Body of pancreas (tissue), 4 donors: ENCODE measurements at places on chromosomes 3 and 15.

DNA sequence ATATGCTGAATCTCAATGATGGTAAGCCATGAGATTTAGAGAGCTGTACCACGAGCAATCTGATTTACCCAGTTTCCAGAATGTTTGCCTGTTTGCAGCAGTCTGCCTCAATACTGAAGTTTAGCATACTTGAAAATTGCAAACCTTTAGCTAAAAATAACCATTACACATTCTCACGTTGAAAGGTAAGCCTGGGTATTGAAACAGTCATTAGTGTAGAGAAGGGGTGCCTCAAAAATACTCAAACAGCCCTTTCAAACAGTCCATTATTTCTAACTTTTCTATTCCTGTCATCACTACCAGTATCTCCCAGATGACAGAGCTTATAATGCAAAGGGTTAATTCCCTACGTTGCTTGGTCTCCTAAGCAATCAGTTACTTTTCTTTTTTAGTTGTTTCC, 111.8 kb upstream of the MBNL1 start:
- DNase-seq, result no peak

- DNase-seq, result no peak
These were observed 93.0 kb downstream of the CPN2 start for GRCh38 chr3:194257916-194258668.

DNA sequence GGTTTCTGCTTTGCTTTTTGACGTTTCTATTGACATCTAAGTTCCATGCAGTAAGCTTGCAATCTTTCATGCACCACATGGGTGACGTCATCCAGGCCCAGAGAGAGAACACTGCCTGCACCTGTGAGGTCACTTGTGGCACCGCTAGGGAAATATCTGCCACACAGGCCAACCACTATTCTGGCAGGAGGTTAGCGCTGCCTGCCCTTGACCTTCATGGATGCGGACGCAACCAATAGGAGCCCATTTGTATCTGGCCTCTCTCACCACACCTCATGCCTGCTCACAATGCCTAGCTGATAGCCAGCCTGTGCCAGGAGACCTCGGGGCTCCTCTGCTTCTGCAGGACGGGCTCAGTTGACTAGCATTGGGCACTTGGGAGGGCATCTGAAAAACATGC, 55.8 kb upstream of the PRR23E start:
- DNase-seq, result peak; percentile 30

DNA sequence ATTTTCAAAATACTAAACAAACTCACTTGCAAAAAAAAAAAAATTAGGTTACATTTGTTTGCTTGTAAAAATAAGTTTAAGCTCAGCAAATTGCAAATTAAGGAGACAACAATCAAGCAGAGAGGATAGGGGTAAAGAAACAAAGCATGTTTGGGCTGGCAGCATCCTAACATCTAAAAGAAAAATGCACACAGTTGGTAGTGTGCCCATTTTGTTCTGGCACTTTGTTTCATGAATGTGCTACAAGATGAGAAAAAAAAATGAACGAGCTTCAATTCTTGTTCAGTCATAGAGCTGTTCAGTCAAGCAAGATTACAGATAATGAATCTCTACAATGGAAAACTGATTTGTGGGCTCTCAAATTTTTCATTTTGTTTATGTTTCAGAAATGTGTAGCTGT, 17.7 kb upstream of the ZBBX start:
- no peak for DNase-seq

DNA sequence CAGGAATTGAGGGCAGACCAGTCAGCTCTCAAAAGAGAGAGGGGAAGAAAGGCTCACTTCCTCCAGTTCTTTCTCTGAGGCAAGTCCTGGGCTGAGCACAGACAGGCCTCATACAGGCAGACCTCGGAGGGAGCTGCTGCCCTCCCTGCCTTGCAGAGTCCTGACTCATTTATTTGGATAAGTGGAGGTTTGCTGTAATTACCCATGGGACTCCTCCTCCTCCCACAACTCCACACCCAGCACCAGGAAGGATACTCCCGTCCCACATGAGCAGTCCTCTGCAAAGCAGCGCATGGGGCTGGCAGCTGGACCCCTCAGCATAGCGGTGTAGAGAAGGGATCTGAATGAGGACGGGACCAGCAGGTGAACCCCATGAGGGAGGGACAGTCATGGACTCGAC, 13.4 kb upstream of the SCN10A start:
- no peak for DNase-seq

GRCh38 chr15:78280319-78281072, 16.1 kb downstream of the DNAJA4 start:
- DNase-seq, result no peak

DNA sequence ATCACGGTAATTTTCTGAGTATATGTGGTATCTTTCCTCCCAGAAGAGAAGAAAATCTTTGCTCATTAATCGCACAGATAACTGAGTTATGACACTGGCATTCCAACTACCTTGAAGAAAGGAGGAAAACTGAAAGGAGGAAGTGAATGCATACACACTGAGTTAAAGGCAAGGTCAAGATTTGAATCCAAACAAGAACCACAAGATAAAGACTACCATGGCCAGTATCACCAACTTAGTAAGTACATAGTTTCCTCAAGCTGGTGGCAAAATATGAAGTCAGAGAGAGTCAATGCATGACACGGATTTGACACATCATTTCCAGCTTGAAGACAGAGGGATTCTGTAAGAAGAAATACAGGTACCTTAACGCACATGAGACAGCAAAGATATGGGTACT, 287.5 kb downstream of the ULK4 start:
- no peak for DNase-seq

- no peak for DNase-seq
These were observed 48.7 kb downstream of the ETV5 start for GRCh38 chr3:186060222-186060621.

GRCh38 chr3:32703491-32703972, 18.5 kb downstream of the CNOT10 start:
- DNase-seq, result no peak

DNA sequence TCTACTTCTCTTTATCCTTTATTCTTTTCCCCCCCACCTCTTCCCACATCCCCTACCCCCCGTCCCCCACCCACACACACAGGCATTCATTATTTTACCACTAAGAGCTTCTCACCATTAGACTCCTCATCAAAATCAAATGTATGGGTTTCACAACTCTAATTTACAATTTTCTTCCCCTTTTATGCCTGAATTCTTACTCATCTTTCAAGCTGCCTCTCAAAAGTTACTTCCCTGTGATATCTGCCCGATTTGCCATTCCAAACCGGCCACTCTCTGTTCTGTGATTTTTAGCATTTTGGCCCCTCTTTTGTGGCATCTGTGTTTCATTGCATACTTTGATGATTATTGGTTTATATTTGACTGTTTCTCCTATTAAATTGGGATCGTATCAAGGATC, 42.2 kb downstream of the SLC9A9 start:
- no peak for DNase-seq

DNA sequence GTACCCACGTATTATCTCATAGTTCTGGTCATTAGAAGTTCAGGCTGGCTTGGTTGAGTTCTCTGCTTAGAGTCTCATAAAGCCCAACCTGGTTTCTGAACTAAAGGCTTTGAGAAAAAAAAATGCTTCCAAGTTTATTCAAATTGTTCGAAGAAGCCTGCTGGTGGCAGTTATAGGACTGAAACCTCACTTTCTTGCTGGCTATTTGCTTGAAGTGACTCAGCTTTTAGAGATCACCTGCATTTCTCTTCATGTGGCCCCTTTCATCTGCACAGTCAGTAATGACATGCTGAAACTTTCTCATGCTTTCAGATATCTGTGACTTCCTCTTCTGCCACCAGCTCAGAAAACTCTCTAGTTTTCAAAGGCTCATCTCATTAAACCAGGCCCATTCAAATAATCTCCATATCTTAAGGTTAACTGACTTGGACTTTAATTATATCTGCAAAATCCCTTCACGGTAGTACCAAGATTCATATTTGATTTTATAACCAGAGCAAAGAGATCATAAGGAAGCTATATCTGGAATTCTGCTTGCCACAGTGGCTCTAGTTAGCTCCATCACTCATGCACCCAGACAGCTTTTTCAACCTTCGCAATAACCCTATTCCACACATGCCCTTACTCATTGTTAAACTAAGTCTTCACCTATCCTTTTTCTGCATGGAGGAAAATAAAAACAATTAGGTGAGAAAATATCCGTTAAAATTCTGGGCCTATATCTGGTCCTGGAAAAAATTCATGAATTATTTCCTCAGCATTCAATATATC, 433.8 kb upstream of the CBLB start:
- DNase-seq, result no peak

- DNase-seq, result no peak
These were observed 27.0 kb downstream of the SUCNR1 start for GRCh38 chr3:151900460-151900859.

GRCh38 chr3:17144665-17144993, 259.9 kb downstream of the PLCL2 start:
- no peak for DNase-seq

- DNase-seq, result no peak
These were observed 123.9 kb upstream of the MEF2A start for GRCh38 chr15:99441871-99442251.

DNA sequence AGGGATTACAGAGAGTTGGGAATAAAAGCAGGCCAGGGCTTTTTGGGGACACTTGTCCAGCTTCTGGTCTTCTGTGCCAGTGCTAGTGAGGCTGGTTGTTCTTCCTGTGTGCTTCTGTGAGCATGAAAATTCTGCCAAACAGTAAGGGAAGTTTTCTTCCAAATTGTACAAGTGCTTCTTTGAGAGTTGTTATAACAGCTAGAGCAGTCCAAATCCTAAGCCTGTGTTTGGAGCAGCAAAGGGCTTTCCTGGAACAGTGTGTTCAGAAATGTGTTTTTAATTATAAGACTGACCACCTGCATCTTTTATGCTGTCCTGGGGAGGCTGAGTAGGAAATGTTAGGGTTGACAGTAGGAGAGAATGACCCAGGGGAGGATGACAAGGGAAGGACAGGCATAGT, 223.0 kb upstream of the P2RY1 start:
- no peak for DNase-seq

DNA sequence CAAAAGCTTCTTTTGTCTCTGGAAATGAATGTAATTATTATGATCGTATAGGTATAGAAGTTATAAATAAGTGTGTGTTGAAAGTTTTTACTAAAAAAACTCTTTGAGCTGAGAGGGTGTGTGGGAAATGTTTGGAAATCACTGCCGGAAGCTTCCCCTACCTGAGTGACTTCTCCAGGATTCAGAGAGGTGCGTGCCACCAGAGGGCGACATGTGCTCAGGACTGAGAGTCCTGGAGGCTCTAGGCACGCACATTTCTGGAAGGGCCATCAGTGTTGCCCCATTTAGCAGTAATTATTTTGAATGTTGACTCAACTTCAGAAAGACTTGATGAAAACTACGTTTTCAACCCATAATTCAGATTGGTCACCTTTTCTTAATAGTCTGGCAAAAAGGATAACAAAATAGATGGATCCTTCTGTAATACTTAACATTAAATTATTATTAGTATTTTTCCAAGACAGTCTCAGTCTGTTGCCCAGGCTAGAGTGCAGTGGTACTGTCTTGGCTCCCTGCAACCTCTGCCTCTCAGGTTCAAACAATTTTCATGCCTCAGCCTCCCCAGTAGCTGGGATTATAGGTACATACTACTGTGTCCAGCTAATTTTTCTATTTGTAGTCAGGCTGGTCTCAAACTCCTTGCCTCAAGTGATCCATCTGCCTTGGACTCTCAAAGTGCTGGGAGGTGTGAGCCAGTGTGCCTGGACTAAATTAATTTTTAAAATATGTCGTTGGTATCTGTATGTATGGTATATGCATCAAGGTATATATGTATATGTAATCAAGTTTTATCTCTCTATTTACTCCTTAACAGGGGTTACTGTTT, 34.5 kb downstream of the GPR171 start:
- DNase-seq, result peak; percentile 75

GRCh38 chr15:36814105-36814504, 234.7 kb downstream of the CDIN1 start:
- DNase-seq, result peak; percentile 23

DNA sequence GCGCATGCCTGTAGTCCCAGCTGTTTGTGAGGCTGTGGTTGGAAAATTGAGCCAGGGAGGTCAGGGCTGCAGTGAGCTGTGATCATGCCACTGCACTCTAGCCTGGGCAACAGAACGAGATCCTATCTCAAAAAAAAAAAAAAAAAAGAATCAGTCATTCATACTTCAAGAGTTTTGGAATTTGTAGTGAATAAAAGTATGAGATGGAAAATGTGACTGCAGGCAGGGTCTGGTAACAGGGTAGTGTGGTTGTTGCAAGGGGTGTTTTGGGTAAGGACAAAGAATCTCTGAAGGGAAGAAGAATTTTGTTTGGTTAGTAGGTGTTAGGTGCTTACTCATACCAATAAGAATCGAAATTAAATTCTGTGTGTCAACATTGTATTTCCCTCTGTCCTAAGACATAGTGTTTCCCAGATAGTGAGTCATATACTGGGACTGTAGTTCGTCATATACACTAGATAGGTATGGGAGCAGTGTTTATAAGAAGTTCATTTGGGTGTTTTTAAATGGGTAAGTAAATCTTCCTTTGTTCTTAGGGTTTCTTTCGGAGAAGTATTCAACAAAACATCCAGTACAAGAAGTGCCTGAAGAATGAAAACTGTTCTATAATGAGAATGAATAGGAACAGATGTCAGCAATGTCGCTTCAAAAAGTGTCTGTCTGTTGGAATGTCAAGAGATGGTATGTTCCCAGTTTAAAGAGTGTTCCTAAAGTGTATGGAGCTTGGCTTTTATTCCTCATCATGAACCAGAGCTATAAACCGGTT, 14.2 kb downstream of the NR1D2 start:
- DNase-seq, result no peak

GRCh38 chr15:78739996-78740903, 71.0 kb downstream of the ADAMTS7 start:
- peak; percentile 83 for DNase-seq

- DNase-seq, result no peak
These were observed 66.7 kb upstream of the GCSAM start for GRCh38 chr3:112199622-112200316.

DNA sequence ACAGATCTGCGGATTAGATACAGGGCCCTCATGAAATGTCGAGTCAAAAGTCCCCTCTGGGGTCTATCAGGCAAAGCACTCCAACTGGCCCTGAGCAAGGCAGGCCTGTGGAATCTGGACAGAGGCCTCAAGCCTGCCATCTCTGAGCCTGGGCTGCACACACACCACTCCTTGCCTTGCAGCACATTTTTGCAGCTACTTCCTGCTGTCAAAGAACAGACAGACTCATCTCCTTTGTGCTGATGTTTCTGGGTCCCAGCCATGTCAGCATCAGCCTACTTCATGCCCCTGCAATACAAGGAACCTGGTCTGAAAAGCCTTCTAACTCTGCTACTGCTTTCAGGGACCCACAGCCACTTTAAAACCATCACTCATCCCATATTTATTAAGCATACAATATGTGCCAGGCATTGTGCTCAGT, 60.6 kb upstream of the IL12A start:
- no peak for DNase-seq

GRCh38 chr15:65824031-65824743, 32.1 kb upstream of the DENND4A start:
- peak; percentile 80 for DNase-seq

GRCh38 chr3:73734211-73735089, 109.7 kb upstream of the PDZRN3 start:
- DNase-seq, result no peak

- DNase-seq, result no peak
These were observed 69.7 kb downstream of the SCN5A start for GRCh38 chr3:38579551-38580449.

GRCh38 chr3:127467391-127467790, 123.1 kb downstream of the TPRA1 start:
- no peak for DNase-seq

- no peak for DNase-seq
These were observed 118.2 kb downstream of the ECT2 start for GRCh38 chr3:172868582-172869200.
